Peyer's patch (tissue), 4 donors: ENCODE measurements at places on chromosomes 5 and 9. TPM values are rescaled to one million over a fixed set of nuclear protein-coding genes. Genes with fewer than 3 reads are reported as not detected.
A peak's percentile ranks its signal among the peaks of the same experiment; 100 is the strongest.

DNA sequence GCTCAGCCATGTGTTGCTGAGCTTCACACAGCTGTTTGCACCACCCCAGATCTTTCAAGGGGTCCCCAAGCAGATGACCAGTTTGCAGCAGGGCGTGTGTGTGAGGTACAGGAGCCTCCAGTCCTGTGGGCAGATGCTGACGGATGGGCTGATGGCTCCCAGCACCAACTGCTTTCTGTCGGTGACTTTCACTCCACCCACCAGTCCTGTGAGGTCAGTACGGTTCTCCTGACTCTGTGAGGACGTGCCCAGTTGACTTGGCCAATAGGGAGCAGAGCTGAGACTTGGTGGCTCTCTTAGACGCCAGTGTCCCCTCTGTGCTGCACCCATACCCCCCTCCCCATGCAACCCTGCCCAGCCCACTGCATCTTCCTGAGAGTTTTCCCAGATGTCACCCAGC, 19.7 kb downstream of the COL5A1 start:
- H3K36me3 ChIP-seq, result no peaks in the 10 kb centered on the region
- no peak for DNase-seq
- H3K4me1 ChIP-seq, result no peaks in the 10 kb centered on the region

DNA sequence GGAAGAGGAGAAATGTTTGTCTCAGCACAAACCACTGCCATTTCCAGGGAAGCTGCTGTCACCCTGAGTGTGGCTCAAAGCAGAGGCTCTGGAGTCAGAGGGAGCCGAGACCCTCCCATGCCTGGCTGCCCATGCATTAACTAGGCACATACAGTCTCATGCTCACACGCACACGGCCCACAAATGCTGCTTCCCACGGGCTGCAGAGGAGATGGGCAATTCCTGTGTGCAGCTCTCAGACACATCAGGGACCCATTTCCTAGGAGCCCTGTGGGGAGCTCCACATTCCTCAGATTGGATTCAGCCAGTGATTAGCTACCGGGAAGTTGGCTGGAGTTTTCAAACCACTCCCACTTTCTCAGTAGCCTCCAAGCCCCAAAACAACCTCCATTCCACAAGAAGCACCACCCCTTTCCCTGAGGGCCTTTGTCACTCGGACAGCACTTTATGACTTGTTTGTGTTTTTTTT, 9.1 kb upstream of the PTGES start:
- no peak overlapping the region for H3K4me3 ChIP-seq
- no peaks in the 10 kb centered on the region for H3K27me3 ChIP-seq
- no peaks in the 10 kb centered on the region for H3K4me1 ChIP-seq
- peak overlapping the region; percentile 65 for H3K27ac ChIP-seq
- no peaks in the 10 kb centered on the region for H3K36me3 ChIP-seq

DNA sequence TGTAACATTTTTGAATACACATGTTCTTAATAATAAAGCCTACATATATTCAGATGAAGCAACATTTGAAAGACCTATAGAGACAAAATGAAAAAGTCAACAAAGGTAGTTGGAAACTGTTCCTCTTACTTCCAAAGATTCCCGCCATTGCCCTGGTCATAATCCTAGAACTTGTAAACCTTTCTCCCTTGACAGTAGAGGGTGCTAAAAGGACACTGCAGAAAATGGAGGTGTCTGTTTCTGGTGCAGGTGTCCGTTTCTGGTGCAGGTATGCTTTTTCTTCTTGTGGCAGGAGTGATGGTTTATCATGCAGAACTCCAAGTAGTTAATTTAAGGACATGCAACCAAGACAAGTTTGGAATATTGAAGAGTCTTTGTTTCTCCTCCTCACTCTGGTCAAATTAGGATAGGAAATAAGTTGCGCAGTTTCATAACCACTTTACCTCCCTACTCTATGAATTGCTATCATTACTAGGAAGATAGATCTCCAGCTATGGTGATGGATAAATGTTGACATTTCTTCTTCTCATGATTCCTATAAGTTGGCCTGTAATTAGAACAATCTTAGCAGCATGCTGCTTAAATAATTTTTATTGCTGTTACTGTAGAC, 56.0 kb upstream of the FAM174A start:
- H3K4me3 ChIP-seq, result no peak overlapping the region
- H3K27me3 ChIP-seq, result no peaks in the 10 kb centered on the region
- DNase-seq, result no peak
- no peaks in the 10 kb centered on the region for H3K4me1 ChIP-seq
- no peak overlapping the region for H3K27ac ChIP-seq

DNA sequence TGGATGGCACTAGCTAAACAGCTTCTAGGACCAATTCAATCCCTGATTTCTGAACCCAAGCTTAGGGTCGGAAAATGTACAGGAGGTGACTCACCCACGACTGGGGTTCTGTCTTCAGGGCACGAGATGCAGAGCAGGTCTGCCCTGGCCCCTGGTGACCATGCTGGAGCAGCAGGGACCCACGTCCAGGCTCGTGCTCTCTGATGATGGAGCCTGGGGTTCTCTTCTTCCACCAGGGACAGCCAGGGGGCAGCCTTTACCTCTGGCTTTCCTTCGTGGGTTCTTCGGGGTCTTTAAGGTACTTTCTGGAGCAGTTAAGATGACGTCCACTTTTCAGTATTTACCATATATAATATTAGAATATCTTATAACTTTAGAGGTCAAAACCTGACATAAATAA, 2.1 kb downstream of the CFAP77 start:
- H3K4me1 ChIP-seq, result no peaks in the 10 kb centered on the region
- H3K27ac ChIP-seq, result no peak overlapping the region
- no peak overlapping the region for H3K4me3 ChIP-seq
- DNase-seq, result no peak
- H3K27me3 ChIP-seq, result peaks cover 15% of the 10 kb centered on the region
- H3K36me3 ChIP-seq, result no peaks in the 10 kb centered on the region

- no peaks in the 10 kb centered on the region for H3K36me3 ChIP-seq
- no peak overlapping the region for H3K27ac ChIP-seq
Observed at GRCh38 chr5:115375893-115376292, 79.4 kb upstream of the CCDC112 start.

DNA sequence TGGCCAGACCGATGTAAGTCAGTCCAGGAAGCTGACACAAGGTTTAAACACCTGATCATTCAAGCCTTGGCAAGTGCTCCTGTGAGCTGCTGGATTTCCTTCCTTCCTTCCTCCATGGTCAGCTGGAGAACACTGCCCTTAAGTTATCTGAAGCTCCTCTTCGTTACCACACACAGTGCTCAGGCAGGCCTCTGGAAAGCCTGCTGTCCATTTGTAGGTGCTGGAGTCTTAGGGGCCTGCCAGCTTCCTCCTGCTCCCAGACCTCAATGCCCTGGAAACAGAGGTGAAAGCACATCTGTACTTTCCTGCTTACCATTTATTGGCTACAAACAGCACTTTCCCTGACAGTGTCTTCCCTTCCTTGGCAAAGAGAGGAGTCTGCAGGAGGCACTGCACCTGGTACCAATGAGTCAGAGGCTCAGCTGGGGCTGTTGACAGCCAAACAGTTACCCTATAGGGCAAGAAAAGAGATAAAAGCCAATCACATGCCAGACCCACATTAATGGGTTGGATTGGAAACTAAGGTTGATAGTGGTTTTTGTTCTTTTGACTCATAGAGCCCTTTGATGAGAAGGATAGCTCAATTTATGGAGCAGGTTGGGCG, 72.6 kb upstream of the PUM3 start:
- H3K4me1 ChIP-seq, result no peaks in the 10 kb centered on the region
- H3K36me3 ChIP-seq, result no peaks in the 10 kb centered on the region
- H3K4me3 ChIP-seq, result no peak overlapping the region
- H3K27me3 ChIP-seq, result no peaks in the 10 kb centered on the region
- no peak overlapping the region for H3K27ac ChIP-seq

DNA sequence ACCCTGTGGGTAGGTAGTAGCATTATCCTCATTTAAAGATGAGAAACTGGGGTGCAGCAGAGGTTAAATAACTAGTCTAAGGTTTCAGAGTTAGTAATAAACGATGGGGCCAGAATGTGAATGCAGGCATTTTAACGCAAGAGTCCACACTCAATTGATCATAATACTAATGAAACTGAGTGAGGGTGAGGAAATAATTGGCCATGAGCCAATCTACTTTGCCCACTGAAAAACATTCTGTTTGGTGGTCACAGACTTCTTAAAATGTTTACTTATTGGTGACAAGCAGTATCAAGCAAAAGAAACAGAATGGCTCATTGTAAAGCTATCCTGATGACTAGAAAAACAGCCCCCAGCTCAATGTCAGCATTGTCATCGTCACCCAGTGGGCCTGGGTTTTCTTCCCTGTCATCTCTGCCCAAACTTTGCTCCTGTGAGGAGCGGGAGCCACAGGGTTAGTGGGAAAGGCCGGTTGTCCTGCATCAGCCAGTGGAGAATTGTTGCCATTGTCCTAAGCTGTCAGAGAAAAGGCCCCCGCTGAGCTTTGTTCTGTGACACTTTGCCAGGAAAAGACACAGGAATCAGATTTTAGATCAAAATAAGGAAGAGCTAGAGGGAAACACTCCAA, 77.3 kb upstream of the MAN2A1 start:
- no peaks in the 10 kb centered on the region for H3K4me1 ChIP-seq
- H3K36me3 ChIP-seq, result no peaks in the 10 kb centered on the region
- DNase-seq, result no peak

DNA sequence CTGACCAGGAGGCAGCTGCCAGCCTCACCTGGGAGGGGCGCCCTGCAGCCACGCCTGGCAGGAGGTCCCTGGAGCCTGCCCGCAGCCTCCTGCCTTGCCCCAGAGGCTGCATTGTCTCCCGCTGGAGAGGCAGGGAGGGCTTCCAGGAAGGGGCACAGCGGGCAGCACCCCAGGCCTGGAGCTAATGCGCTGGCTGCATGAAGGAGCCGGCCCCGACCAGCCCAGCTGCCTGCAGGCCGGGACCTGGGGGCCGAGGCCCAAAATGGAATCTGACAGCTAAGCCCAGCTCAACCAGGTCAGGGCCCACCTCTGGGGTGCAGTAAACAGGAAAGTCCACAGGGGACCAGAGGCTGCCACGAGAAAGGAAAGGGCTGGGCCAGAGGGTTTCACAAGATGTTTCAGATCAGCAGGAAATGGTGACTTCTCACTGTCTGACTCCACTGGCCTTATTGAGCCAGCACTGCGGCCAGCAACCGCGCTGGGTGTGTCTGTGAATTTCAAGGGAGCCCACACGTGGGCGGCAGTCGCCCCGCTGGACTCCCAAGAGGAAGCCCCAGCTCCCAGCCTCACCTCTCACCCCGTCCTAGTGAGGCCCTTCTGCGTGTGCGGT, 18.6 kb upstream of the NOTCH1 start:
- no peak for DNase-seq
- H3K36me3 ChIP-seq, result no peaks in the 10 kb centered on the region
- H3K4me3 ChIP-seq, result no peak overlapping the region
- H3K27ac ChIP-seq, result peak overlapping the region; percentile 17
- no peaks in the 10 kb centered on the region for H3K27me3 ChIP-seq
- H3K4me1 ChIP-seq, result peaks cover 14% of the 10 kb centered on the region

DNA sequence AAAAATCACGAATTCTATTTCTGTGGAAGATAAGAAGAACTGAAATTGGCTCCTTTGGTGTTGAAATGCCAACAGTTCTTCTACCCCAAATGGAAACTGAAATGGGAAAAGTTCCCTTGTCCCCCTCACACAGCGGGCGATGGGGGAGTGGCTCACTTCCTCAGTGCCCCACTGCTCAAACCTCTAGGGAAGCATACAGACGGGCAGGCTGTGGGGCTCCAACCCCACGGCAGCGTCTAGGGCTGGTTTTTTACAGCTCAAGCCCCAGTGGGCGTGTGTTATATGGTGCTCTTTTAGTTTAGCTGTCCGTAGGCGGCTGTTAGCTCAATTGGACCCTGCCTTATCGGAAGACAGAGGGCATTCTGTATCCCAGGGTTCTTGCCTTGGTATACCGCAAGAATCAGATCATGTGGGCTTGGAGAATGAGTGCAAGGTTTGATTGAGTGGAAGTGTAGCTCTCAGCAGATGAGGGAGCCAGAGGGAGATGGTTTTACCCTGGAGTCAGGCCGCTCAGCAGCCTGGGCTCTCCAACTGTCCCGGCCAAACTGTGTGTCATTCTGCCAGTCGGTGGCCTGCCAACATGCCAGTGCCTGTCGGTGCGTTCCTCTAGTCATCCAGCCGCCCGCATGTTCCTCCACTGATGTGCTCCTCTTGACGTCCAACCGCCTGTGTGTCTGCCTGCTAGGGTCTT, 166.3 kb upstream of the ZNF608 start:
- no peaks in the 10 kb centered on the region for H3K36me3 ChIP-seq
- DNase-seq, result no peak
- no peaks in the 10 kb centered on the region for H3K27me3 ChIP-seq
- H3K4me1 ChIP-seq, result peaks cover 17% of the 10 kb centered on the region

- no peaks in the 10 kb centered on the region for H3K4me1 ChIP-seq
- no peaks in the 10 kb centered on the region for H3K27me3 ChIP-seq
- DNase-seq, result no peak
- no peaks in the 10 kb centered on the region for H3K36me3 ChIP-seq
- no peak overlapping the region for H3K4me3 ChIP-seq
Observed at GRCh38 chr5:121485281-121485680, 366.4 kb upstream of the FTMT start.

GRCh38 chr5:176596689-176597416, 13.1 kb downstream of the GPRIN1 start:
- H3K27ac ChIP-seq, result peak overlapping the region; percentile 59
- H3K36me3 ChIP-seq, result no peaks in the 10 kb centered on the region
- peak overlapping the region; percentile 48 for H3K4me3 ChIP-seq
- peak; percentile 73 for DNase-seq
- no peaks in the 10 kb centered on the region for H3K27me3 ChIP-seq

GRCh38 chr9:133347515-133347984, 381 bp downstream of the MED22 start:
- H3K4me3 ChIP-seq, result peak overlapping the region; percentile 84
- peaks cover 3% of the 10 kb centered on the region for H3K36me3 ChIP-seq
- H3K4me1 ChIP-seq, result peaks cover 23% of the 10 kb centered on the region
- peak; percentile 73 for DNase-seq

DNA sequence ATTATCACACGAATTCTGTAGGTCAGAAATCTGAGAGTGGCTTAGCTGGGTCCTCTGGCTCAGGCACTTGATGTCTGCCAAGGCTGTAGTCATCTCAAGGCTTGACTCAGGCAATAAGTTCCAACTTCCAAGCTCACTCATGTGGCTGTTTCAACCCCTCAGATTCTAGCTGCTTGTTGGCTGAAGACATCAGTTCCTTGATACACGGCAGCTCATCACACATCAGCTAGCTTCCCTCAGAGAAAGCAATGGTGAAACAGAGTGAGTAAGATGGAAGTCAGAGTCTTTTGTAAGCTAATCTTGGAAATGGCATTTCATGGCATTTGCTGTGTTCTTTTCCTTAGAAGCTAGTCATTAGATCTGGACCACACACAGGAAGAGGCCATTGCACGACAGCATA, 204.2 kb upstream of the PTGER4 start:
- no peak overlapping the region for H3K27ac ChIP-seq
- H3K4me3 ChIP-seq, result no peak overlapping the region
- no peaks in the 10 kb centered on the region for H3K4me1 ChIP-seq
- no peak for DNase-seq

DNA sequence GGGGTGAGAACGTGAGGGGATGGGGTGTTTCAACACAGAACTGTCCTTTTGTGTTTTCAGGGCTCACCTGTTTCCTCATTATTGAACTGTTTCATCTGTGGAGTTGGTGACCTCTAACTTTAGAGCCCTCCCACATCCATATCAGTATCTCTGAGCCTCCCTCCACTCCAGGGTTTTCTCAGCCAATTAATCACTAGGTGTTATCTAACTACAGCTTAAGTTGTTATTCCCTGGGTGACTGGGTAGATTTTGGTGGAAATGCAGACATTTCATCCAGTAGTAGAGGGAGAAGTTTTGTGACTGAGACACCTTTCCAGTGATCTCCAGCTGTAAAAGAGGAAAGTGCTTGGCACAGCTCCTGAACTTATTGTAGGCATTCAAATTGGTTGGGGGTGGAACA, 23.7 kb downstream of the PPP3R2 start:
- no peaks in the 10 kb centered on the region for H3K27me3 ChIP-seq
- no peak for DNase-seq
- no peaks in the 10 kb centered on the region for H3K36me3 ChIP-seq
- H3K4me3 ChIP-seq, result no peak overlapping the region
- no peak overlapping the region for H3K27ac ChIP-seq

Gene HMCN2
- total RNA-seq, result 39.9 TPM

Gene ZBED3
- total RNA-seq, result 1.9 TPM
